ENCODE measurements at places on chromosomes 1 and 21.

DNA sequence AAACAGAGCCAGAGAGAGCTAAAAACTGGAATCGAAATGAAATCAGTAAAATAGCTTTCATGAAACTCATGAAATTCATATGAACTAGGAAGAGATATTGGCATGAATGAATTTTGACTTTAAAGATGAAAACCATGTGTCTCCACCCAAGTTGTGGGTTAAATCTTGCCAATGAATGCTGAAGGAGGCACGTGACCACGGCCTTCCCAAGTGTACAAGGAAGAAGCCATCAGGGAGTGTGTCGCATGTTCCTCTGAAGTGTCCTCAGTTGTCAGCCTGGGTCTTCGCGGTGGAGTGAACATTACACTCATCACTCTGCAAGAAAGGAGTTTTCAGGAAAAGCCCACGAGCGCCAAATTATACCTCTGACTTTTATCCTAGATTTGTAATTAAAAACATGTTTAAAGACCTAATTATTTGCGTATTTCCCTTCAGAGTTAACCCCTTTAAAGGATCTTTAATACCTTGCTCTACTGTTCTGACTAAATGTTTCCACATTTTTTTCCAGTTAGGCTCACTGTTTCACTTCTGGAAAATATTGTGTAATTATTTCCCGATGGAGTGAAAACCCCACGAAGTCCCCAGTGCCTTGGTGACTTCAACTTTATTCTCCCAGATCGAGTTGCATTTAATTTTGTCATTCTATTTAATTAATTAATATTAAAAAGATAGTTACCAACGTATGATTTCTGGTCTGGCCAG lies 118.3 kb downstream of the DHRS3 start:
- DNase-seq, result no peak

DNA sequence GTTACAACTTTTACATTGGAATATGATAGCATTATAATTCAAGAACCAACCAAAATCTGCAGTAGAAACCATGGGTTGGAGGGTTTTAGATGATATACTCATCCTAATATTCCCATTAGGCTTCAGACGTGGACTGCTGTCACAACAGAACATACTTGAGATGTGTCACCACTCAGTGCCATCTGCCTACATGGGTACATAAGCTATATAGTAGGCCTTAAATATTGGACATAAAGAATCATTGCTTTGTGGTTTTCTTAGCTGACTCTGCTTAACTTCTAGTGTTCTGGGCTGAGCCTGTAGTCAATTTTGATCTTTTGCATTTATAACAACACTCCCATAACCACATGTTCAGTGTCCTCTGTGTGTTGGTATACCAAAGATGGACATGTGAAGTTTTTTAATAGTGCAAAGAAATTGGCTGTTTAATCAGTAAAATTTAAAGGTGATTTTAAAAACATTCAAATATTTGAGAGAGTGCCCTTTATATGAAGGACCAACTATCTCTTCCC lies 14.2 kb downstream of the RAP1A start:
- DNase-seq, result no peak

DNA sequence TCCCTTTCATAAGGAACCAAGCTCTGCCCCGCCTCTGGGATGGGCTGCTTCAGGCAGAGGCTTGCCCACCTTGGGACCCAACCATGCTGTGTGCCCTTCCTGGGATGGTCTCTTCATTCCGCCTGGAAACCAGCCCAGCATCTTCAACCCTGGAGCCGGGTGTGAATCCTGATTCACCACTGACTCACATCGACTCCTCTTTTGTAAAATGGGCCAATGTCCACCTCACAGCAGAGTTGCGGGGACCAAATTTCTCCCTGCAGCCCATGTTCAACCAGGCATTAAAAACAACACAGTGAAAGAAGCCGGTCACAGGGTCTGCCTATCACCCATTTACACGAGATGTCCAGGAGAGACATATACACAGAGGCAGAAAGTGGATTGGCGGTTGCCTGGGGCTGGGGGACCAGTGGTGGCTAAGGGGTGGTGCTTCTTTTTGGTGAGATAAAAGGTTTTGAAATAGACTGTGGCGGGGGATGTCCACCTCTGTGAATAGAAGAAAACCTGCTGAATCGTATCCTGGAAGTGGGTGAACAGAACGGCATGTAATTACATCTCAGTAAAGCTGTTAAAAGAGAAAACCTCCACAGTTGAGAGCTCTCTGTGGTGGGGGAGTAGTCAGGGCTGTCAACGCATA lies 6.9 kb upstream of the GPR153 start:
- no peak for DNase-seq

GRCh38 chr1:61092642-61093041 lies 10.3 kb downstream of the NFIA start:
- DNase-seq, result no peak

- DNase-seq, result no peak
Measured at GRCh38 chr1:60857851-60858250, 224.5 kb upstream of the NFIA start.
